KBM-7 (cell line): ENCODE measurements at places on chromosomes 12 and 14.

DNA sequence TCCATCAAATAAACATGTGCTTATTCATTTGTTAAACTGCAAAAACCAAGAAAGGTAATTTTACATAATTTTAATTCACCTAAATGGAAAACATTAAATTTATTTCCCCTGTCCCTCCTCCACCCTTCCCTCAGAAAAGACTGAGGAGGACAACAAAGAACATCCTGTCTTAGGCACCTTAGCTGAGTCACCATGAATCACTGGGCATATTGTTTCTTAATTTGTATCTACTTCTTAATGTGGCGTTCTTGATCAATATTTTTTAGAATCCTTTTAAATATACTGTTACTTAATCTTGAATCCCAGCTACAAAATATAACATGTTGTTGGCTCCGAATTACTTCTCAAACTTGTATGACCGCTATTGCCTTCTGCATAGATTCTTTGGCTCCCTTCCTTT, 23.5 kb downstream of the SIX6 start:
- no peak for DNase-seq

DNA sequence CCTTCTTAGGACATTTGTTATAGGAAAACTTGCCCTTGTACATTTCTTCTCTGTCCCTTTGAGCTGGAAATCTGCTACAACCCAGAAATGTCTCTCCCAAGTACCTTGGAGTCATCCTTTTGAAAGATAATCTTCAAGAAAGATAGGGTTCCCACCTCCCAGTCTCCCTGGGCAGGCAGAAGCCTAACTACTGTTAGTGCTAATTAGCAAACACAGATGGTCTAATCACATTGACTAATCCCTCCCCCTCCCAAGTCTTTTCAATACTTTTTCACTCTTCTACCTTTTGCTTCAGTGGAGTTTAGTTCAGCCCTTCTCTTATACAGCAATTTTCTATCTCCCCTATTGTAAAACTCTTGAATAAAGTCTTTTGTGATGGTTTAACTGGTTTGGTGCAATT, 129.8 kb upstream of the PPFIA2 start:
- DNase-seq, result no peak

GRCh38 chr12:103780093-103780440, 61.0 kb downstream of the NT5DC3 start:
- DNase-seq, result no peak

- peak; percentile 92 for DNase-seq
These were observed 9.2 kb downstream of the HOXC8 start for GRCh38 chr12:54017878-54018467.

DNA sequence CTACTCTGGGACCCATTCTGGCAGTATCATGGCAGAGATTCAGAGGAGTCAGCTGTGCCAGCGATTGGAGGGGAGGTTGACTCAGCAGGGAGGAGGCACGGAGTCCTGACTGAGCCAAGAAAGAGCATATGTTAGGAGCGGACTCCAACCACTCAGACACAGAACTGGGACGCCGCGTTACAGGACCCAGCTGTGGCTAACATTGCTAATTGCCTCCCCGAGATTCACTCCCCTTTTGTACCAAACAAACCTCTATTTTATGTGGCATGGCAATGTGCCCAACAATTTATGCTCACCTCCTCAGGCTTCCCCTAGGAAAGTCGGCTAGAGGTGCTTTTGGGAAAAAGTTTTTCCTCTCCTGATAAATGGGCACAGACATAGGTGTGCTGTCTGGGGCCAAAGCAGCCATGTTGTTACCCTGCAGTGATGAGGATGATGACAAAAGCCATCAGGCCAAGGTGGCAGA, 15.2 kb upstream of the CLIP1 start:
- no peak for DNase-seq

DNA sequence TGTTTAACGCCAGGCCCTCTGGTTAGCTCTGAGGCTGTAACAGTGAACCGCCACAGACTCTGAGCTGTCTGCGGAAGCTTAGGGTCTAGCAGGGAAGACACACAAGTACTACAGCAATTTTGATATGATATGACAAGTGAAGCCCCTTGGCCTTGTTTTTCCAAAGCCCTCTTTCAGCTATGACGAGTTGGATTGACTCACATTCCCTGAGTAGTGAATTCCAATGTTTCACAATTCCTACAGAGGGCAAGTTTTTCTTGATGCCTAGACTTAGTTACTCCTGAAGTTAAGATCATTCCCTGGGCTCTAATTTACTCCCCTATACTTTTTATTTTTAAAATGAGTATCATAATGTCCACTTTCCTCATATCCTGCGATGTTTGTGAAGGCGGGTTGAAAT, 53.3 kb upstream of the CISTR start:
- no peak for DNase-seq

DNA sequence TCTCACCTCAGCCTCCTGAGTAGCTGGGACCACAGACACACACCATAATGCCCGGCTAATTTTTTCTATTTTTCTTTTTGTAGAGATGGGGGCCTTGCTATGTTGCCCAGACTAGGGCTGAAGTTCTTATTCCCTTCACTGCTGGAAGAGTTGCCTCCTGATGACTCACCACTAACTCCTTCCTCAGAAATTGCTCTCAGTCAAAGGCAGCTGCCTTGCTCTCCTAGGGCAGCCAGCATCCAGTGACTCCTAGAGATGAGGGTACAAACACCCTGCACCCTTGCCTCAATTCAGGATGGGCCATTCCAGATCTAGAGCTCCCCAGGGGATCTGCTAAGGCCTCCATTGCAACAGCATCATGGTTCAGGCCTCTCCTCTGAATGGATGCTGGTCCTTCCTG, 54.0 kb upstream of the RASSF8 start:
- no peak for DNase-seq

- DNase-seq, result no peak
These were observed 119.0 kb downstream of the ESR2 start for GRCh38 chr14:64174922-64175782.

GRCh38 chr14:99792551-99793212, 531 bp upstream of the EML1 start:
- DNase-seq, result no peak

- no peak for DNase-seq
These were observed 58.6 kb downstream of the NRXN3 start for GRCh38 chr14:78228702-78229327.

- no peak for DNase-seq
These were observed 4.7 kb upstream of the NCKAP5L start for GRCh38 chr12:49832836-49833421.

- no peak for DNase-seq
These were observed 771.6 kb downstream of the LRFN5 start for GRCh38 chr14:42378274-42378673.

- DNase-seq, result peak; percentile 61
These were observed 68.6 kb upstream of the MAX start for GRCh38 chr14:65170768-65171507.
